GM23248 (cell line): ENCODE measurements at places on chromosomes 12 and 14. TPM values are rescaled to one million over a fixed set of nuclear protein-coding genes. Genes with fewer than 3 reads are reported as not detected.
A peak's percentile ranks its signal among the peaks of the same experiment; 100 is the strongest.

- peak; percentile 98 for DNase-seq
These were observed 169.5 kb upstream of the RTL1 start for GRCh38 chr14:101072945-101073597.

DNA sequence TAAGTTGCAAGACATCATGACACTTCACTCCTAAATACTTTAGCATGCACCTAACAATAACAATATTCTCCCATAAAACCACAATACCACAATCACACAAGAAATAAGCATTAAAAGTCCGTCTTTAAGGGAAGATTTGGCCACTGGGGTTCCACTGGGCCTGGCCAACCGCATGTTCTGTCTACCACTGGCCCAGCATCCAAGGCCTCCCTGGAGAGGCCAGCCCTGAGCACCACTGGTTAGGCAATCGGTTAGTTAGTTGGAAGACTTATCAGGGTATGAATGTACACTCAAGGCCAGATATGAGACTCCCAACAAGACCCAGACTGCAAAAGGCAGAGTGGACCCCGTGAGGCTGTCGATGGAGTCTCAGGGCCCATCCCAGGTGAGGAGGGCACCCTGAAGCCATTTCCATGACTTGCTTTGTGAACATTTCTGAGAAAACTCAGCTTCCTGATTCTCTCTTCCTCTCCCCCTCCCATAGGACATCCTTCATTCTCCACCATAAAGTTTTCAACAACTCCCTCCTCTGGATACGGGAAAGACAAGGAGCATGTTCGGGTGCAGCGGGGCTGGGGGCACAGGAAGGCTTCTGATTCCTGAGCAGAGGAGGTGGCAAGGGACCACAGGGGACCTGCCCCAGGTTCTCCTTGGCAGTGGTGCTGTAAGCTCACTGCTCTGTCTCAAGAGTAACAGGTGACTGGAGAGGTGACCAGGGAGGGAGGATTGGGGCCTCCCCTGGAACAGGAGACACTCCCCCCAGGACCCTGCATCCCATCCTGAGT, 5.9 kb downstream of the PXN start:
- peak; percentile 71 for DNase-seq

GPR162 gene
- 0.51 and 2.8 TPM in 2 replicates for total RNA-seq

ARHGDIB gene
- 8.3 and 8.5 TPM in 2 replicates for total RNA-seq

BDKRB1 gene
- total RNA-seq: 3.9 and 5.5 TPM in 2 replicates

PLBD1 gene
- 0.51 and 0.65 TPM in 2 replicates for total RNA-seq
